ENCODE measurements at places on chromosomes 5 and 9.

DNA sequence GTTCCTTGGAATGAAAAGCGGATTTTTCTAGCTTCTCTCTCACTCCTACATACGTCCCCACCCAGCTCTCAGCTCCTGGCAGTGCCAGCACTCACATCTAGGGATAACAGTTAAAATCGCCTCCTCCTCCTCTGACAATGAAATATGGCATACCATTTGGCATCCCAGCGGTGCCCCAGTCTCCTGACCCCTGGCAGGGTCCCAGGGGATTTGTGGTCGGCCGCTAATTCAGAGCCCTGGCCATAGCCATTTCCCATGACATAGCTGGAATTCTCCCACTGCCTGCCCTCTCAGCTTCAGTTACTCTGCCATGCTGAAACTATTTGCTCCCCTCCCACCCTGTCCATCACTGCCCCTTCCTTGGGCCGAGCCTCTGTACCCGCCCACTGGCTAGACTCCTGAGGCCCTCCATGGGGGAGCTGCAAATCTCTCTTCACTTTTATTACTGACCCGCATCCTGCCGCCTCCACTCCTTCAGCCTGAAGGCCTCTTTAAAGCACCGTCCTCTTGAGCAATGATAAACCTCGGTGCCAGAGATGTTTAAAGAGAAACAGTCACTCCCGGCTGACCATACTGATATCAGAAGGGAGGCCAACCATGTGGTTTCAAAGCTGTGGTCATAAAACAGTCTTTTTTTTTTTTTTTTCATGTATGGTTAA, 139.8 kb downstream of the SLIT3 start:
- no peak for DNase-seq

DNA sequence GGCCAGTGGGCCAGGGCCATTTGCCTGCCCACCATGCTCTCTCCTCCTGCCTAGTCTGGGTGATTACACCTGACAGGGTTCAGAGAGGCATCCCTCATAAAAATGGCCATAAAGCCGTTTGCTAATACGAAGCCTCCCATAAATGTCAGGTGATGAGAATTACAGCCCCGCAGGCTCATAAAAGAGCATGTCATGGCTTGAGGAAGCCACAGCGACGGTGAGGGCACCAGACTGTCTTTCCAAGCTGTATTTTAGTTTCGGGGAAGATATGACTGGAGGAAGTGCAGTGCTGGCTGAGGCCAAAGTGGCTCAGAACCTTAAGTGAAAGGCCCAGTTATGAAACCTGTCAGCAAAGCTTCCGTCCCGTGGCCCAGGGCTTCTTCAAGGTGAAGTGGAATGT, 18.5 kb upstream of the TCERG1 start:
- DNase-seq: no peak

GRCh38 chr5:34011536-34011935, 3.7 kb upstream of the AMACR start:
- DNase-seq: no peak

GRCh38 chr5:154797762-154798161, 42.6 kb downstream of the LARP1 start:
- DNase-seq: no peak

GRCh38 chr5:14829396-14829795, 42.2 kb downstream of the ANKH start:
- no peak for DNase-seq
